ENCODE measurements at places on chromosomes 5 and 9.
A peak's percentile ranks its signal among the peaks of the same experiment; 100 is the strongest.

GRCh38 chr5:56833325-56833724, 18.0 kb downstream of the MAP3K1 start:
- no peak for DNase-seq

DNA sequence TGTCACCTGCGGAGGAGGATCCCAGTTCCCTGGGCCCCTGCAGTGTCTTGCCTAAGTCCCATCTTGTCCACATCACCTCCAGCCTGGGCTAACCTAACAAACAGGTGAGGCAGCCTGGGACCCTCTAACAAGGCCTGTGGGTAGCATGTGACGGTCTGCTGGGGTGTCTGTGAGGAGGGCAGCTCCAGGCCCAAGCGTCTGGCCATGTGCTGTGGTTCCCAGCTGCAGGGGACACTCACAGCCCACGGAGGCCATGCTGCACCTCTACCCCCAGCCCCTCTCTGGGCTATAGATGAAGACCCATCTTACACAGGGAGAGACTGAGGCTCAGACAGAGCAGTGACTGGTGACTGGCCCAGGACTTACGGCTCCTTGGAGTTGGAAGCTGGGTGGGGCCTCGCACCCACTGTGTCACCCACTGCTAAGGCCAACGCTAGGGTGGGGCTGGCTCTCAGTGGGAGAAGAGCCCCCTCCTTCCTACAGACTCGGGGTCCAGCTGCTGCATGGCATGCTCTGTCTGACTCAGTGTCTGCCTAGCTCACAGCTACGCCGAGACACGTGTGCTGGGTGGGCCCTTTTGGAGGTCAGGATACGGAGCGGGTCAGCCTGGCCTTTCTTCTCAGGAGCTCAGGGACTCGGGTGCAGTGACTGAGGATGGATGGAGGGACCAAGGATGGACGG, 40.8 kb upstream of the RNF130 start:
- no peak for DNase-seq

DNA sequence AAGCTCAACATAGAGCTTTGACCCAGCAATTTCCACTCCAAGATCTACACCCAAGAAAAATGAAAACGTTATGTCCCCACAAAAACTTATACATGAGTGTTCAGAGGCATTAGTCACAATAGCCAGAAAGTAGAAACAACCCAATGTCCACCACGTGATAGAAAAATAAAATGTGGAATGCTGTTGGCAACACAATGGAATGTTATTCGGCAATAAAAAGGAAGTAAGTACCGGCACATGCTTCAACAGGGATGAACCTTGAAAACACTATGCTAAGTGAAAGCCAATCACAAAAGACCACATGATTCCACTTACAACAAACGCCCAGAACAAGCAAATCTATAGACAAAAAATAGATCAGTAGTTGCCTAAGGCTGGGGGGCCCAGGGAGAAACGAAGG, 6.0 kb downstream of the UBQLN1 start:
- no peak for DNase-seq

DNA sequence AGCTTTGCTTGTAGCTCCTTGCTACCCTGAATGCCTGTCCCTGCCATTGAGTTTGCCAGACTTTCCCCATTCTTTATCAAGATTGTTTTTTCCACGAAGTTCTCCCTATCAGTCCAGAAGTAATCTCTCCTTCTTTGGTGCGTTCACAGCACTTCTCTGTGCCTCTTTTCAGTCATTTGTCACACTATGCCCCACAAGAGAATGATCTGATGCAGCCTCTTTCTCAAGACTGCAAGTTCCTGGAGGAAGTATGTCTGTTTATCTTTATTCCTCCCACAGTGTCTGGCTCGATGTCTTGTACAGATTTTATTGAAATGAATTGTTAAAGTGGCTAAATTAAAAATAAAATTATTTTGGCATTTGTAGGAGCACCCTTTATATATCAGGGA, 99.3 kb downstream of the CCDC192 start:
- no peak for DNase-seq

DNA sequence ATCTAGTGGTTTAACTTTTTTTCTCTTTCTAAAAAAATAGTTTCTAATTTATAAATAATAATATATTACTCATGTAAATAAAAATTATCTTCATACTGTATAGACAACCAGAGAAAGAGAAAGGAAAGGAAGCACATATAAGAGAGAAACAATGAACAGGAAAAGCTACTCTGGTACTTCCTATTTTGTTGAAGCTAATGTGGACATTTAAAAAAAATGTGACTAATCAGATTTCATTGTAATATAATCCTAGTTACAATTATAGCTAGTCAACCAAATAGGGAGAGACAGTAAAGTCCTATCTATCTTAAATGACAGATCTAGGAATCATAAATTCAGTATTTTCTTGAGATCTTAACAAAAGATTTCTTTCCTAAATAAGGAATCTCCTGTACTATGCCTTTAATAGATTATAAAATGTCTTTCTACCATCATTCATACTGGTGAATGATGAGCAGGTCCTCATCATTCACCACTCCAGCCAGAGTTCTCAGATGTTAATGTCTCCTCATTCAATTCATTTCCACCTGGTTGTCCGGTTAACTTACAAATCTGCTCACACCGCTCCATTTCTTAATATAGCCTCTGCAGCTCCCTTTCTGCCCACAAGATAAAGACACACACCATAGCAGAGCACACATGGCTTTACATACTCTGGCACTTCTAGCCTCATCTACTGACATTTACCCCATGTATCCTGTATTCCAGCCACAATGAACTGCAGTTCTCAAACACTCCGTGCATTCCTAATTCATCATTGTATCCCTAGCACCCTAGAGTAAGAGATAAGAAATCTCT, 30.9 kb downstream of the ZFR start:
- DNase-seq = no peak

GRCh38 chr9:129365196-129365595, 187.1 kb upstream of the IER5L start:
- no peak for DNase-seq

- DNase-seq = no peak
Measured at GRCh38 chr9:65437724-65438123, 152.7 kb upstream of the FOXD4L5 start.

DNA sequence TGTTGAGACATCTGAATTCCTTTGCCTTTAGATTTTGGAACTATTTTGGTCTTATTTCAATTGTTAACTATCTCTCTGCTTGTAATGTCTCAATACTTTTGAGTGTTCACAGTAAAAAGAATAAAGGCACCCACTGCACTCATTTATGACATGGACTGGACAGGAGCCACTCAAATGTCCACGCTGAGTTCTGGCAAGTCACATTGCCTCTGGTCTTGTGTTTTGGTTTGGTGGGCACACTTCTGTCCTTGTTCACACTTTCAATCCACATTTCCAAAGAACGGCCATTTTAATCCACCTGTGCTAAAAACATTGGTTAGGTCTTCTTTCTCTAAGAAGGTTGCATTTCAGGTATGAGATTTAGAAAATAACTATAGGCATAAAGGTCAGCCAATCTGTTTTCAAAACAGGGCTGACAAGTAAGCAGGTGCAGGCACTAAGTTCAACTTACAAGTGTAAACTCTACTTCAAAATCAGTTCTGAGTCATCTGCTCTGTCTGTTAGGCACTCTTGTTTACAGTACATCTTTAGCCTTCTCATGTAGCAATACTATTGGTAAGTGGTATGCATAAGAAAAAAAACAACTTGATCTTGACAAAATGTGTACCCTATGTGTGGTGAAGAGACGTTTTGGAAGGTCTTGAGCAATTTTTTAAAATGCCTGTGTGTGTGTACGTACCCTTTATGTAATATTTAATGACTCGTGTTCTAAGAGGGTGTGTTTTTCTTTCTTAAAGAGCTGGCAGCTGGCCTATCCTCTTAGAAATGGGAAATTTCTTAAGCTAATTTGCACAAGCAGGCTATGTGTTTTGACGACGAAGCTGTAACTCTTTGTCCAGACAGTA, 31.5 kb upstream of the ZFAND5 start:
- no peak for DNase-seq

DNA sequence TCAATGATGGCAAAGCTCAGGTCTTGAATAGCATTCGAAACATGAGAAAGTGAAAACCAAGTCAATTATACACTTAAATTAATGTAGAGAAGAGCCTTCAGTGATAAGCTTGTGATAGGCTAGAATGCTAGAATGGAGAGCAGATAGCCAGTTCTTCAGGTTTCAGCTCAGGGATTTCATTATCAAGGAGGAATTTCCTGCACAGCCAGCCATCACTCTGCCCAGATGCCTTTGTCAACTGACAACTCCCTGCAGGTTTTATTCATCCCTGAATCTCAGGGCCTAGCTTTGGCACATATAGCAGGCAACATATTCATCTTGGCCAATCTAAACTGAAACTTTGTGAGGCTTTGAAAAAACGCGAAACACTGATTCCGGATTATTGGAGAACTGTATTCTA, 199.3 kb upstream of the CDH6 start:
- no peak for DNase-seq

GRCh38 chr5:61669531-61669930, 337.5 kb downstream of the ZSWIM6 start:
- DNase-seq = no peak

- DNase-seq = no peak
Measured at GRCh38 chr9:104923740-104924139, 4.2 kb downstream of the ABCA1 start.

- DNase-seq = no peak
Measured at GRCh38 chr5:159990506-159990905, 18.4 kb upstream of the TTC1 start.

DNA sequence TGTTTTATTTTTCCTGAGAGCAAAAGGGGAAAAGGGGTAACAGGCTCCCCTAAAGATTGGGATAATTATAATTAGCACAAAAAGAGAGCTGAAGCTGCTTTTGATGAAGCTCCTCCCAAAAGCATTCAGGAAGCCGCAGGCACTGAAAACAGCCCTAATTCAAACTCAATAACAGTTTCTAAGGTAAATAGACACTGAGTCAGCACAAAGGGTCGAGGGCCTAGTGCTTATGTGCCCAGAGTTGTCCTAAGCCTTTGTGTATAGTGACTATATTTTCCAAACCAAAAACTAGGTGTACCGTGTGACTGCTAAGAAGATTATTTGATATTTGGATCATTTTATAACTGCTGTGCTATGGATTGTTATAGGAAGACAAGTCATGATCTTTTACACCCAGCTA, 67.7 kb downstream of the HMHB1 start:
- no peak for DNase-seq

- DNase-seq = no peak
Measured at GRCh38 chr5:143213231-143213850, 190.1 kb downstream of the NR3C1 start.

DNA sequence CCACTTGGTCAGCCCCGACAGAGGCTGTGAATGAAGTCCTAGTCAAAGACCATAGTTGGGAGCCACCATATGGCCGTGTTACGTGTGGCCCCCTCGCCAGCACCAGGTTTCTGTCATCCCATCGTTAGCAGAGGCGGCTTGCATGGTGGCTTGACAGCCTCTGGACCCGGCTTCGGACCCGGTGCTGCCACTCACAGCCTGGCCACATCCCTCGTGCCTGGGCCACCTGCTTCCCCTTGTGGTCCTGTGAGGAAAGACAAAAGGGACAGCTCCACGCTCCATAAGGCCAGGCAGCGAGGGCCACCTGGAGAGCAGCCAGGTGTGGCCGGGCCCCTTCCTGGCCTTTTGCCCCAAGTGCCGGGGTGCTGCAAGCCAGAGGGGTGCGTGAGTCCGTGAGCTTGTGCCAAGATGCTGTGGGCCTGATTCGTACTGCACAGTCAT, 6.2 kb downstream of the NKD2 start:
- no peak for DNase-seq

- DNase-seq = no peak
Measured at GRCh38 chr5:113205323-113205722, 228.7 kb downstream of the DCP2 start.

- no peak for DNase-seq
Measured at GRCh38 chr5:80936881-80937280, 23.3 kb upstream of the RASGRF2 start.

GRCh38 chr5:73797132-73797510, 171.1 kb downstream of the ARHGEF28 start:
- DNase-seq = no peak

GRCh38 chr5:144028058-144028457, 142.4 kb downstream of the YIPF5 start:
- DNase-seq = no peak

GRCh38 chr5:1311439-1312055, 16.7 kb upstream of the TERT start:
- no peak for DNase-seq

- DNase-seq = no peak
Measured at GRCh38 chr9:104903609-104904008, 24.3 kb downstream of the ABCA1 start.

DNA sequence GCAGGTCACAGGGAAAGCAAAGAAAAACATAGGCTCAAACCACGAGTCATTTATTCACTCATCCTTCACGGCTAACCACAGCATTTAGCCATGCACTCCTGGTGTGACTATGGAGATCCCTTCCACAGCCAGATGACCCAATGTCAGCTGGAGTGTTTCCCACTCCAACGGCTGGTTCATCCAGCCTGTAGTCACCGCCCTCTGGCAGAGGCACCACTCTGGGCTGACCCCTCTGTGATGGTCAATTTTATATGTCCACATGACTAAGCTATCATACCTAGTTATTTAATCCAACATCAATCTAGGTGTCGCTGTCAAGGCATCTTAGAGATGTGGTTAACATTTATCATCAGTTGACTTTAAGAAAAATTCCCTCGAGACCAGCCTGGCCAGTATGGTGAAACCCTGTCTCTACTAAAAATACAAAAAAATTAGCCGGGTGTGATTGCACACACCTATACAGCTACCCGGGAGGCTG, 9.5 kb upstream of the PHF19 start:
- DNase-seq = no peak

GRCh38 chr5:134145779-134146581, 30.8 kb downstream of the SKP1 start:
- peak; percentile 81 for DNase-seq

DNA sequence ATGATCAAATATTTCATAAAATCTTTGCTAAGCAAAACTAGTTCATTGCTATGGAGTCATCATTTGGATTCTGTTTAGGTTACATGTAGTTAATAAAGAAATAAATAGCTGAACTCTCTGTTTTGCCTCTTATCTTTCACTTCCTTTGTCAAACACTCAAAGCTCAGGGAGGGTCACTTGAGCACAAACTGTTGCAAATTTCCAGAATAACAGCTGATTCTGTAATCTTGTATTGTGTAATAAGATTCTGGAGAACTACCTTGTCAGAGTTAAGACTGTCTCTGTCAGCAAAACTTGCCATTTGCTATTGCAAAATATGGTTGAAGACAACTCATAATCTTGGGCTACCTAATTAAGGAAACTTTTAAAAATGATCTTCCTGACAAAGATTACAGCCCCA, 182.0 kb upstream of the MOCS2 start:
- DNase-seq = no peak

DNA sequence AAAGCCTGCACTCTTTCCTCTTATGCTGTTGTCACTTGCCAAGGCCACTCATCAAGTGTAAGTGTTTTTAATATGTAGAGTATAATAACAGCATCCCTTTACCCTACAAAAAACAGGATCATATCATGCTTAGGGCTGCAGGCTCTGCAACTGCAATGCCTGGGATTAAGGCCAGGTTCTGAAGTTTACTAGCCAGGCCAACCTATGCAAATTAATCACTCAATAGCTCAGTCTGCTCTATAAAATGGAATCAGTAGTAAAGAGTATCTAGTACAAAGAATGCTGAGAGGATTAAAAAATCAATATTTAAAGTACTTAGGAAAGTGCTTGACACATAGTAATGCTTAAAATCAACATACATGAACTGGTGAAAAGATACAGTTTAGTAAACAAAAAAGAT, 253.3 kb downstream of the EDIL3 start:
- DNase-seq = no peak
